ENCODE measurements at places on chromosomes 4 and X.

DNA sequence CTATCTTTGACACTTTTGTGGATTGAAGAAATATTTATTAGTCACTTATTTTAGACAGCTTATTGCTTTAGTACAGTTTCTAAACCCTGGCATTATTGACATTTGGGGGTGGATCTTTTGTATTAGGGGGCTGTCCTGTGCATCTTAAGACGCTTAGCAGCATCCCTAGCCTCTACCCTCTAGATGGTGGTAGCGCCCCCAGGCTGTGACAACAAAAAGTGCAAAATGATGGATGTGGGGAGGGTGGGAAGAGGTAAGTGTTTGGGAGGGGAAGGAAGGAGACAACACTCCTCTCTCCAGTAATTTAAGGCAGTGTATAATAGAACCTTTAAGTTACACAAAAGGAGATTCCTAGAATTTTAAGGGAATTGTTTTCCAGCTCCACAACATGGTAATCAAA is 1210.6 kb downstream of the C4orf33 start:
- no peak for DNase-seq

- DNase-seq: no peak
Observed at GRCh38 chr4:100100985-100101384, 89.3 kb downstream of the DDIT4L start.

DNA sequence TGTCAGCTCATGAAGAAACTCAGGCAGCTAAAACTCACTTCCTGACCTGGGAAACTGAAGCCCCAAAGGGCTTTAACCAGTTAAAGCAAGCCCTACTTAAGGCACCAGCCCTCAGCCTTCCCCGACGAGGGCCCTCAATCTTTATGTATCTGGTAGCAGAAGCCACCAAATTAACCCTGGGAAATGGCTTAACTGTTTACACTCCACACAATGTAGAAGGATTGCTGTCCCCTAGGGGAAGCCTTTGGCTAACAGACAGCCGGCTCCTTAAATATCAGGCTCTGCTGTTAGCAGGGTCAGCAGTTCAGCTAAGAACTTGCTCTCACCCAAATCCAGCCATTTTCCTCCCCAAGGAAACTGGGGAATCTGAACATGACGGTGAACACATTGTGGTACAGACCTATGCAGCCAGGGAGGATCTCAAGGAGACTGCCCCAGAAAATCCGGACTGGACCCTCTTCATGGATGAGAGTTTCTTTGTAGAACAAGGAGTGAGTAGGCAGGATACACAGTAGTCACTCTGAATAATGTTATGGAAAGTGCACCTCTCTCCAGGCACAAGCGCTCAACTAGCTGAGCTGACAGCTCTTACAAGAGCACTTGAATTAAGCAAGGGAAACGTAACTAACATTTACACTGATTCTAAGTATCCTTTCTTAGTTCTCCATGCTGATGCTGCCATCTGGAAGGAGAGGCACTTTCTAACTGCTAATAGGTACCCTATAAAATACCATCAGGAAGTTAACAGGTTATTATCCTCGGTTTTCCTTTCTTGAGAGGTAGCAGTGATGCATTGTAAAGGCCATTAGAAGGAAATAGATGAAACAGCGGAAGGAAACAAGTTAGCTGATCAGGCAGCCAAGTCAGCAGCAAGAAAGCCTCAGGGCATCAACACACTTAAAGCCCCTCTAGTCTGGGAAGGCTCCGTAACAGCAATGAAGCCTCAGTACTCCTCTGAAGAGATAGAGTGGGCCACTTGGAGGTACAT is 9.6 kb upstream of the NAF1 start:
- DNase-seq: no peak

- no peak for DNase-seq
Observed at GRCh38 chr4:15938182-15938581, 358 bp downstream of the FGFBP1 start.

DNA sequence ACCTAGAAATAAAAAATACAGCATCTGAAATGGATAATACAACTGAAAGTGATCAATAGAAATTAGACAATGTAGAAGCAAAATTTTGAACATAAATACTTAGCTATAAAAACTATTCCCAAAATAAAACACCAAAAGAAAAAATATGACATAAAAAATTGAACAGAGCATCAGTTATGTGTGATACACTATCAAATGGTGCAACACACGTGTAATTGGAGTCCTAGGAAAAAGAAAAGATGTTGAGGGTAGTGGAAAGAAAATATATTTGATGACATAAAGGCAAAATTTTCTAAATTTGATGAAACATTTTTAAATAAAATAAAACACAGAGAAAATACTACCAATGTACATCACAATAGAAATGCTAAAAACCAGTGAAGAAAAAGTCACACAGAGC is 63.1 kb downstream of the NPY2R start:
- no peak for DNase-seq

- DNase-seq: no peak
Observed at GRCh38 chr4:90855111-90855510, 727.9 kb downstream of the CCSER1 start.

DNA sequence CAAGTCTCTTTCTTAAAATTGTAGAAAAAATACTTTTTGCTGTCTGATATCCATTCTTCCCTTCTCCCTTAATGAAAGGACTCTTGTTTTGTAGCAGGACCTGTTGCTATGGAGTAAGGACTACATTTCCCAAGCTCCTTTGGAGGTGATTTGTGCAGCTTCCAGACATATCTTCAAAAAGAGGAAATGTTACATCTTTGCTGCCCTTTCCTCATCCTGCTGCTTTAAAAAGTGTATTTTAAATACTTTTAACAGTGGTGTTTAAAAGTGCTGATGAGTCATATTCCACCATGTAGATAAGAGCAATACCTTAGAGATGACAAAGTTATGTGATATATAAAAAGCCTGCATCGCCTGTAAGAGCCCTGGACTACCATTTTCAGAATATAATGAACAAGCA is 98.7 kb downstream of the CFAP299 start:
- DNase-seq: no peak

DNA sequence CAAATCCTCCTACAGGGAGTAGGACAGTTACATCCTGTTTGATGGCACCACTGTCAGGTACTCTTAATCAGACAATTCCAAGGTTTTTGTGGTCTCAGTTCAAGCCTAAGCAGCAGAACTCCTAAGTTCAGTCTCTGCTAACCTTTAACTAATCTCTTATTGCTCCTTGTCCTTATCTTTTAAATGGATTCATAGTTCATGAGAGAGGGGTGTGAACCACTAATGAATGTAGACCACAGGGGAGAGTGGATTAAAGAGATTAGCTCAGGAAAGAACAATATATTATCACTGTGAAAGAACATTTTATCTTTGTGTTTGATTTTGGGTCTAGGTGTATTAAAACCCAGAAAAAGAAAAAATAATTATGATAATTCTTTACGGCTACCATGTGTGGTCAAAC is 168.9 kb downstream of the DCK start:
- DNase-seq: no peak

DNA sequence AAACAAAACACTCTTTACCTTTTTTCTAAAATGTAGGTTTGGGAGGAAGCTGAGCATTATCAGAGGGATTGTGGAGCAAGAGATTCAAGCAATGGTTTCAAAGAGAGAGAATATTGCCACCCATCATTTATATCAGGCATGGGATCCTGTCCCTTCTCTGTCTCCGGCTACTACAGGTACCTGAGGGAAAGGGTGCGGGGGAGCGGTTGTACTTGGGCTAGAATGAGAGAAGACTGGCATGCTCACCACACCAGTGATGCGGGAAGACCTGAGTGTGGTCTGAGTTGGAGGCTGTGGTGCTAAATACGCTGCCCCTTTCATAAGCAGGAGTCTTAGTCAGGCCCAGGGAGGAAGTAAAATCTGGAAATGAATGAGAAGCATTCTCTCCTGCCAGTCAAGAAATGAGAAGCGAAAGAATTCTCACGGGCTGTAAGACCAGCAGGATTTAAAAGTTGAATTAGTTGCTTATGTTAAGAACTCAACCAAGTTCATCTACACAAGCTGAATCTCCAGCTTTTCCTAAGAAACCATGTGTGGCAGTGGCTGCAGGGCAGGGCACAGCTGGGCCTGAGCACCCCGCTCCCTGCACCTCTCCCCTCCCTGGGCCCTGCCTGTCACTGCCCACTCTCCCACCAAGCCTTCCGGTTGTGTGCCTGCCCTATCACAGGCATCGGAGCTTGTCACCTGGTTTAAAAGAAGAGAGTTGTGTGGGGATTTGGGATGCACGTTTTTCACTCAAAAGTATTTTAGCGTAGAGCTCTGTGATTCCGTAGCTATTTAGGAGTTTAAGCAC is 24.8 kb upstream of the MSANTD1 start:
- no peak for DNase-seq

All from NCI-H2081 treated with DMSO at 0.1 percent for 48 hours (cell line).